ENCODE measurements at places on chromosomes 4 and X.

DNA sequence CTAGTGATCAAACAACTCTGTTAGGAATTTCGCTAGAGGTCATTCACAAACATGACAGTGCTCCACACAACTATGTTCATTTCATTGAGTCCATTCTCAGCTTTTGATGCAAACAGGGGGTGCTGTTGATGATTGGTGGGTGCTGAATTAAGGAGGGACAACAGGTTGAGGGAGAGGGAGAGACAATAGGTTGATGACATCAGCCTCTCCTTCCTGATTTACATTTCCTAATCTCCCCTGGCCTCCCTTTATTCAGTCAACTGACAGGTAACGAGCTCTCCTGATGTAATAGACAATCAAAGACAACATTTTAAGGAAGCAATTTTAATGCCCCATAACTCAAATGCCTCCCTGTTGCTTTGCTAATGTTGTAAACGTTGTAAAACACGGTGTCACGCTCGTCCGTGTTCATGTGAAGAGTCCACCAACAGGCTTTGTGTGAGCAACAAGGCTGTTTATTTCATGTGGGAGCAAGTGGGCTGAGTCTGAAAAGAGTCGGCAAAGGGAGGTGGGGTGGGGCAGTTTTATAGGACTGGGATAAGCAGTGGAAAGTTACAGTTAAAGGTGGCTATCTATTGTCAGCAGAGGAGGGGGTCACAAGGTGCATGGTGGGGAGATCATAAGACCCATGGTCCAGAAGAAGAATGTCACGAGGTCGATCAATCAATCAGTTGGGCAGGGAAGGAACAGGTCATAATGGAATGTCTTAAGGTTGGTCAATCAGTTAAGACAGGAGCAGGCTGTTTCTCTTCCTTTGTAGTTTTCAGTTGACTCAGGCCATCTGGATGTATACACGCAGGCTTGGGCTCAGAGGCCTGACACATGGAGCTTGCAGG is 4.8 kb upstream of the GAR1 start:
- no peak for DNase-seq

DNA sequence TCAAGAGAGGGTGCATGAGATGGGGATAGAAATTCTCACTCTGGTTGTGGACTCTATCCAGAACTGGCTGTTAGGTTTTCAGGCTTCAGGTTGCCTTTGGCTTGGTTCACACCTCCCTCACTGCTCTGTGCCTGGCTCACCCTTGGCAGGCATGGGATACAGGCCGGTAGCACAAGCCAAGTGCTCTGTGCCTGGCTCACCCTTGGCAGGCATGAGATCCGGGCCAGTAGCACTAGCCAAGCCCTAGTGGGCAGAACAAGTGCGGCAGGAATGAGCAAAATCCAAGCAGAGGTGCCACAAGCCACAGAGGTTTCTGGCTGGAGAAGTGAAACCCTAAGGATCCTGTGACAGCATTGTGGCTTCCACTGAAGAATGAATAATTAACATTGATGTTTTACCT is 1642.3 kb downstream of the C4orf33 start:
- DNase-seq, result no peak

DNA sequence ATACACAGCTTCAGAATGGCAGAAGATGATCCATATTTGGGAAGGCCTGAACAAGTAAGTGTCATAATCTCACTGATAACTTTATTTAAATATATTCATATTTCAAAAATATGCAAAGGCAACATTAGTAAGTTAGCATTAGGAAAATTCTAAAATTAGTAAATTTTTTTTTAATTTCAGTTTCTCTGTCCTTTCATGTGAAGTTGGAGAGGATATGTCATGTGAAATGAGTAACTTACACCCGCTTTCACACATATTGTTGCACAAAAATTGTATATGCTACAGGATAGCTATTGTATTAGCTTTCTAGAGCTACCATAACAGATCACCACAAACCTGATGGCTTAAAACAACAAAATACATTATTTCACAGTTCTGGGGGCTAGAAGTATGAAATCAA is 24.3 kb downstream of the NFKB1 start:
- DNase-seq, result no peak

DNA sequence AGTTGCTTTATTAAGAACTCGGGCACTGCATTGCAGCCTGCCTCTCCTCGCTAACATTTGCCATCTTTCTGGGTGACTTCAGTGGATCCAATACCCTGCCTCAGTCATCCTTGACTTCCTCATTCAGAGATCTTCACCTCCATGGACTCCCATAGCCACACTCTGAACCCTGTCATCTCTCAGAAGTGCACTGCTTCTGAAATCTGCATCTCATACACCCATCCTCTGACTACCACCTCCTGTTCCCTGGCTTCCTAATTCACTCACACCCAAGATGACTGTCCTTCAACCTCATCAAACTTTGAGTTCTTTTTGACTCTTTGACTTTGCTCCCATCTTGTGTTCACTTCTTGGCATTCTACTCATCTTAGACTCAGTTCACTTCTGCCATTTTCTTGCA is 25.3 kb upstream of the CYBB start:
- no peak for DNase-seq

DNA sequence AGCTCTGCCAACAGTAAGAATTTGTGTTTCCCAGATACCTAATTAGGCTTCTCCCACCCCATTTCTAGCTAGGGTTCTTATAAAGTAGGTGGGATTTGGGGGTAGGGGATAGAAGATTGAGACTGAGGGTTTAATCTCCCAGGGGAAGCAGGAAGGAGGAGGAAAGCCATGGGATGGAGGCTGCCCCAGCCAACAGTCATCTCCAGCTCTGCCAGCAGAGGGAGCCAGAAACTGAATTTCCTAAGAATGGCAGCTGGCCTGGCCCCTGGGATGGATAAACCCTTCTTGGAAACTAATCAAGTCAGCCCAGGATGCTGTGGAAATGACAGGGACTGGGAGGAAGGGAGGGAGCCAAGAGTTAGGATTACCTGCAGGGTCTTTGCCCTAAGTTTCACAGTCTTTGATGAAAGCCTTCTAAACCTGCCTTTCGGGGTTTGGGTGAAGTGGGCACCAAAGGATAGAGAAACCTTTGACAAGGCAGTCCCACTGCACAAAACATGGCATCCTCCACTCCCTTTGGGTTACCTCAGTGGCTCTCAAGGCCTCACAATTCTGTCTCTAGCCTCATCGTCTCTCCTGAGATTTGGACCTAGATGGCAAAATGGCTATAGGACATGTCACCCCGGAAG is 6.7 kb upstream of the ERCC6L start:
- DNase-seq, result no peak

DNA sequence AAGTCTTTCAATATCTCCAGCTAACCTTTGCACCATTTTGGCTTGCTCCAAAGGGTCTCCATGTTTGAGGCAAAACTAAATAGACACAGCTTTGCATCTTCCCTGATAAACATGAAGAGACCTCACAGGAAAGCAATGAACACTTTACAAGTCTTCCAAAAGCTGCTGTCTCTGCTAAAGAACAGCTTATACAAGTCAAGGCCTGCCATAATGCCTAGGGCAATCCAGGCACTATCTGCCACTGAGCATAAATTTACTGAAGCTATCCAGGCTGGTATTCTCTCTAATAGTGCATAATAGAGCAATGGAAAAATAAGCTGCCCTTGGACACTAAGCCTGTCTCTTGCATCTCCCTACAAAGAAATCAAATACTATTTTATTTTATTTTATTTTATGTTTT is 60.1 kb upstream of the S100G start:
- no peak for DNase-seq

GRCh38 chrX:17814059-17814458 is 47.0 kb downstream of the RAI2 start:
- DNase-seq, result no peak

- no peak for DNase-seq
Measured at GRCh38 chrX:4572691-4573090, 859.2 kb upstream of the PRKX start.

- DNase-seq, result no peak
Measured at GRCh38 chrX:4550018-4550417, 836.6 kb upstream of the PRKX start.

- no peak for DNase-seq
Measured at GRCh38 chr4:110154582-110154981, 43.8 kb downstream of the ELOVL6 start.

GRCh38 chr4:151727365-151727764 is 33.4 kb downstream of the GATB start:
- no peak for DNase-seq

DNA sequence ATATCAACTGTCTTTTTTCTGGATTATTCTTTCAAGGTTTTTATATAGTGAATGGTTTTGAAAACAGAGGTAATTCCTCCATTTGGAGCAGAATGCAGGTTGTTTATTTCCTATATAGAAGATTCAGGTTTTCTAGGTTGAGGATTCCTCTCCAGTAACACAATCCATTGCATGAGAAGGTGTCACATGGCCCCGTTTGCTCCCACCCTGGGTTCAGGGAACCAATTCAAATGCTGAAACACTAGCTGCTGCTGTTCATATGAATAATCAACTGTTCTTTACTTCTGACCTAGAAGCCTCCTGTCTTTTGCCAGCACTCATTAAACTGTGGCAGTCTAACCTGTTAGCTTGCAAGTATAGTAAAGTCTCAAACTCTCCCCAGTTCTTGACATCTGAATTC is 1316.9 kb upstream of the TENM3 start:
- no peak for DNase-seq

- no peak for DNase-seq
Measured at GRCh38 chrX:110120025-110120424, 117.1 kb downstream of the TMEM164 start.

DNA sequence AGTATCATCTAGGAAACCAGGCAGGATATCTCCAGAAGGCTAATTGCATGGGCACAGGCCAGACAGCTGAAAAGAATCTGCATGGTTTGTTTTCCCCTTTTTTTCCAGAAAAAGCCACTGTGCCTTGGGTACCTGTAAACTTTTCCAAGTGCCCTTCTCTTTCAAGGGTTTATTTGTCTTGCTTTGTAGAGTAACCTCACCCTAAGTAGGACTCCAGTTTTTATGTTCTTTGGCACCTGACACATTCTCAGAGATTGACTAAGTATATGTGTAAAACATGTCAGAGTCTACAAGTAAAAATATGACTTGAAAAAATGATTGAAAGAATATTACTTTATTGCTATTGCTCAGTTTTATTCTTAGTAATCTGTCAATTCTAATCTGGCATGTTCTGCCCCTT is 70.7 kb upstream of the TEX13C start:
- no peak for DNase-seq

GRCh38 chr4:143356493-143356892 is 19.8 kb downstream of the GAB1 start:
- DNase-seq, result no peak

DNA sequence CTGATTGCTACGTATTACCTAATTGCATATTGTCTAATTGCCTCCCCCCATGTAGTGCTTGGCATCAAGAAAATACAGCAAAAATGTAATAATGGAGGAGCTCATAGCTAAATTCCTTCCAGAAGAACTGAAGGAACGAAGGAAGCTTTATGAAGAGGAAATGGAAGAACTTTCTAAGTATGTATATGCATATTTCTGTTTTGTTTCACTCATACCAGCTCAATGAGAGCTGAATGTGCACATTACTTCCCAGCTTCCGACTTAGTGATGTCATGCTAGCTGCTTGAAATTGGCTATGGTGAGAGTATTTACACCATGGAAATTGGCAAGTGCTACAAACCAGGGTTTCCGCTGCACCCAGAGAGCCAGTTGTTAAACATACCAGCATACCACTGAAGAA is 34.7 kb downstream of the LONRF3 start:
- DNase-seq, result no peak

GRCh38 chr4:4578981-4579380 is 37.1 kb upstream of the STX18 start:
- no peak for DNase-seq

- DNase-seq, result no peak
Measured at GRCh38 chr4:129323658-129324057, 227.7 kb downstream of the C4orf33 start.

DNA sequence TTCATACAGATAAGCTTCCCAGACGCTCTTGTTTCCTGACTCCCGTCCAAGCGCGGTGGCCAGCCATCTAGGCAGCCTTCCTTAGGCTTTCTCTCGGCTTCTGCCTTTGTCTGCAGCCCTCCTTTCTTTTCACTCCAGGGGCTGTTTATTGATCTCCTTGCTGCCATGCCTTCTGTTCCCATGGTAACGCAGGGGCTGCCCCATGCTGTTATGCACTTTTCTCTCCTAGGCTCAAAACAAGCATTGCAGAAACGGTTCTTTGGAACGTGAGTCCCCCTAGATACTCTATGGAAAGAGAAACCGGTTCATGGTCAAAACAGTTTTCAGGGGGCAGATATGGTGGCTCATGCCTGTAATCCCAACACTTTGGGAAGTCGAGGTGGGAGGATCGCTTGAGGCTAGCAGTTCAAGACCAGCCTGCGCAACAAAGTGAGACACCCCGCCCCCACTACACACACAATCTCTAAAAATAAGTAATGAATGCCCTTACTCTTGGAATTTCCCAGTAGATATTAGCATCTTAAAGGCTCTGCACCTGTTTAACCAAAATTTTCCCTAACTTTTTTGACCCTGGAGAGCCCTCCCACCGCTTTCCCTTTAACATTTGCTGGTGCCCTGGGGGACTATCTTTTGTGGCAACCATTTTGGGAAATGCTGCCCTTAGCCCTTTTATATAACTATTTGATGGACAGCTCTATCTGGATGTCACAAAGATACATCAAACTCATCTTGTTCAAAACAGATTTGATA is 53.9 kb upstream of the ZNF157 start:
- DNase-seq, result no peak

GRCh38 chr4:46432923-46433322 is 43.0 kb upstream of the GABRA2 start:
- no peak for DNase-seq

DNA sequence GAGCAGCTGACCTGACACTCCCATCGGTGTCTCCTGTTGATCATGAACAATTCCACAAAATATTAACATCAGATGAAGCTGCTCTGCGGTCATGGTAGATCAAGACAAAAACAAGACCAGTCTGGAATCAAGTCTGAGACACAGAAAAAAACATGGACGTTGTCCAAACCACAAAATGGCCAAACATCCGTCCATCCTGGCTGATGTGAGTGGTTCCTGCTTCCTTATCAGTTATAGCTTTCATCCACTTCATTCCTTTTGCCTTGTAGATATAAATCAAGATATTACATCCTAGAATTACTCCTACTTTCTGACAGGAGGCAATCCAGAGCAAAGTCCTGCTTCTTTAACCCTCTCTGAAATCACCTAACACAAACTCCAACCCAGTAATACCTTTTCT is 28.8 kb upstream of the PCSK1N start:
- DNase-seq, result no peak

GRCh38 chrX:131841496-131842437 is 181.3 kb upstream of the STK26 start:
- no peak for DNase-seq

GRCh38 chr4:3188118-3188517 is 60.8 kb upstream of the MSANTD1 start:
- no peak for DNase-seq

- no peak for DNase-seq
Measured at GRCh38 chrX:71225676-71226075, 2.7 kb downstream of the GJB1 start.

- DNase-seq, result no peak
Measured at GRCh38 chrX:40526412-40526811, 54.4 kb upstream of the ATP6AP2 start.

- no peak for DNase-seq
Measured at GRCh38 chr4:88744609-88745008, 47.0 kb upstream of the NAP1L5 start.

GRCh38 chr4:87574996-87575395 is 33.3 kb upstream of the DSPP start:
- no peak for DNase-seq
